ENCODE measurements at places on chromosomes 5 and 9. TPM values are rescaled to one million over a fixed set of nuclear protein-coding genes. Genes with fewer than 3 reads are reported as not detected.

DNA sequence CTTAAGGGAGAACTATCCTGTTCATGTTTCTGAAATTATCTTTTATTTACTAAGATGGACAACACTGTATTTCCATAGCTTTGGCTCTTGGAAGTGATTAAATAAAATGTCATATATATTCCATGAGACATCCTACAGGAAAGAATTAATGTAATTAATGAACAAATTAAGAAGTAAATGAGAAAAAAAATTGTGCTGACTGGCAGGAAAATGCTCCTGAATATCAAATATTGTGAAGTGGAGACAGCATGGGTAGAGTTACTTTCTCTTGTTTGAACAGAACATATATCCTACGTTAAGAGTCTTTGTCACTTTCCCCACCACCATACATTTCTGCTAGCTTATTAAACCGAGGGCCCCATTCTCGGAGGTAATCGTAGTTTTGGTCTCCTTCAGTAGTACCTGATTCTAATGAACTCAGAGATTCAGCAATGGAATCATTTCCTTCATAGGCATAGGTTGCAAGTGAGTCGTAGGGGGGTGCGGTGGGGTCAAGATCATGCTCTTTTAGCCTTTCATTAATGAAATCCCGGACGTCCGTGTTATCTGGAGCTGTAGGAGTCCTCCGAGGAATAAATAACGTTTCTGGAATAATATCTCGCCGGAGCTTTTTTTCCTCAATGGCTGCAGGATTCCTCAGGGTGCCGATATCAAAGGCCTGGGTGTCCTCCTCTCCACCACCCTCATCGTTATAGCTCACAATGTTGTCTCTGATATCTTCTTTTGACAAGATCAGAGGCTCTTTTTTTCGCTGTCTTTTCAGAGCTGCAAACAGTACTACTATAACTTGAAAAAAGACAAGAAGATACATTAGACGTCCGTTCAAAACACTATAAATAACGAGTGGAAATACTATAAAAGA is 157.2 kb downstream of the CDH10 start:
- no peaks in the 10 kb centered on the region for H3K36me3 ChIP-seq
- DNase-seq = no peak
- H3K27me3 ChIP-seq = no peaks in the 10 kb centered on the region

The TMEM203 gene
- 30.6 TPM for total RNA-seq

DNA sequence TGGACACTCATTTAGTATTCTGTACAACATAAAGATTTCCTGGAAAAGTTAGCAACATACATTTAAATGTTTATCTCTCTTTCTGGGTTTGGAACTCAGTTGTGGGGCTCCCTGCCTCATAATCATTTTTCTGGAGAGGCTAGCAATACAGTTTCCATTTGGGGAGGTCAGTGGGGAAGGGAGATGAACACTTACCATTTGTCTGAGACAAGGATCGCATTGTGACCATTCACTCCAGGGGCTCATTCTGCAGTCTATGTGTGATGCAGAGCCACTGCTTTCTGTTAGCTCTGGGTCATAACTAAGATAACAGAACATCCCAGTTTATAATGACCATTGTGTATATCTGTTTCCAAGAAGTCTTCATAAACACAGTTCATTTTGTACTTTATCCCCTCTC is 22.4 kb downstream of the C9 start:
- no peak overlapping the region for H3K27ac ChIP-seq
- no peaks in the 10 kb centered on the region for H3K27me3 ChIP-seq
- H3K36me3 ChIP-seq = no peaks in the 10 kb centered on the region

- H3K27me3 ChIP-seq = no peaks in the 10 kb centered on the region
- H3K4me1 ChIP-seq = peaks cover 17% of the 10 kb centered on the region
- DNase-seq = no peak
- H3K4me3 ChIP-seq = no peak overlapping the region
- no peaks in the 10 kb centered on the region for H3K36me3 ChIP-seq
Observed at GRCh38 chr5:57776035-57776434, 293.4 kb upstream of the ACTBL2 start.

The SPINK7 gene
- not detected for total RNA-seq

DNA sequence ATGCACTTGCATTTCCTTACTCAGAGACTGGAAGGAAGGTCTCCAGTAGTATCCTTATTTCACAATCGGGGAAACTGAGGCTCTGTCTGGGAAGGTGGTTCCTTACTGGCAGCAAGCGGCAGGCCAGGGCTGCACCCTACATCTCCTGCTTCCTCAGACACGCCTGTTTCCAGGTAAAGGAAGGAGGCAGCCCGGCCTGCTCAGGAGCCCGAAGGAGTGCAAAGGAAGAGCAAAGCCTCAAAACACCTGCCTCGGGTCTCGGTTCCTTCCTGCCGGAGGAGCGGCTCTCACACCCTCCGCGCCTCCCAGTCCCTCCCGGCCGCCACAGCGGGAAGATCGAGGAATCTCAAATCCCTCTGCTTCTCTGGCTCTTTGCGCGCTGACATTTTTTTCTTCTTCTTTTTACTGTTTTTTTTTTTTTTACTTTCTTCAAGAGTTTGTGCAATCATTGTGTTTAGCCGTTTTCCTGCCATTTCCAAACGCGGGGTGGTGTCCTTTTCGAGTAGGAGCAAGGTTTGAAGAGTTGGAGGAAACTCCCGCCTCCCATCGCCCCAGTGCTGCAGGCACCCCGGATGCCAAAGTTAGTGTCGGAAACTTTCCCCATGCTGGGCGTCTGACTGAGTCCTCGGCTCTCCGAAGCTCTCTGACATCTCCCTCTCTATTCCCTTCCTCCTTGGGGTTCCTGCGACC is 1.0 kb downstream of the GGTA1 start:
- DNase-seq = peak; percentile 82
- no peaks in the 10 kb centered on the region for H3K27me3 ChIP-seq
- peaks cover 4% of the 10 kb centered on the region for H3K4me1 ChIP-seq
- H3K4me3 ChIP-seq = peak overlapping the region; percentile 41
- H3K27ac ChIP-seq = peak overlapping the region; percentile 79

The SLC6A18 gene
- not detected for total RNA-seq

GRCh38 chr5:34551911-34552433 is 104.2 kb upstream of the RAI14 start:
- no peak for DNase-seq
- no peak overlapping the region for H3K27ac ChIP-seq
- no peak overlapping the region for H3K4me3 ChIP-seq
- H3K4me1 ChIP-seq = peaks cover 3% of the 10 kb centered on the region
- H3K36me3 ChIP-seq = no peaks in the 10 kb centered on the region
- no peaks in the 10 kb centered on the region for H3K27me3 ChIP-seq

The SPINK14 gene
- not detected for total RNA-seq

- H3K27me3 ChIP-seq = no peaks in the 10 kb centered on the region
- DNase-seq = no peak
- H3K36me3 ChIP-seq = no peaks in the 10 kb centered on the region
- no peak overlapping the region for H3K4me3 ChIP-seq
Observed at GRCh38 chr9:98227883-98228282, 27.6 kb downstream of the TBC1D2 start.

The TMEM232 gene
- total RNA-seq = 5.1 TPM

DNA sequence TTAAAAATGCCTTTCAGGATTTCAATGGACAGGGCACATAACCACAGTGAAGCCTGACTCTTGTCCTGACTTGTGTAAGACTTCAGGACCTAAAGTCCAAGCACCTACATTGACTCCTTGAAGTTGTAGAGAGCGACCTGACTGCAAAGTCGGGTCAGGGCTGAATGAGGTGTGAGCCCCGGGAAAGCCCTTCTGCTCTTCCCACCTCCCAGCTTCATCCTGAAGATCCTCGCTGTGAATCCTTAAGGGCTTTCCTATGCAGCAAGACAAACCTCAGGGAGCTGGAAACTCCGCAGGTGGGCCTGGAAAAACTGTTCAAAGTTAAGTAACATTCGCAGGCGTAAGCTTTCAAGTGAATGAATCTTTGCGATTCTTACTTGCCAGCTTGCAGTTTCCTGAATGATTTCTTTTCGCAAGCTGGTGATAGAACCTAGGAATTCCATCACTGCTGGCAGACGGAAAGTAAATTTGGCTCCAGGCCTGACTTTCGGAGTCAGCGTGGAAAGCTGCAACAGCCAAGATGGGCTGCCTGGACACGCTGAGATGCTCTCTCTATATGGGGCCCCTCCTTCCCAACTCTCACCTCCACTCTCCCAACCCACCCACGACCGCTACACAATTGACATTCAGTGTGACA is 10.9 kb downstream of the SEMA5A start:
- no peaks in the 10 kb centered on the region for H3K36me3 ChIP-seq
- no peaks in the 10 kb centered on the region for H3K27me3 ChIP-seq
- H3K4me3 ChIP-seq = no peak overlapping the region

DNA sequence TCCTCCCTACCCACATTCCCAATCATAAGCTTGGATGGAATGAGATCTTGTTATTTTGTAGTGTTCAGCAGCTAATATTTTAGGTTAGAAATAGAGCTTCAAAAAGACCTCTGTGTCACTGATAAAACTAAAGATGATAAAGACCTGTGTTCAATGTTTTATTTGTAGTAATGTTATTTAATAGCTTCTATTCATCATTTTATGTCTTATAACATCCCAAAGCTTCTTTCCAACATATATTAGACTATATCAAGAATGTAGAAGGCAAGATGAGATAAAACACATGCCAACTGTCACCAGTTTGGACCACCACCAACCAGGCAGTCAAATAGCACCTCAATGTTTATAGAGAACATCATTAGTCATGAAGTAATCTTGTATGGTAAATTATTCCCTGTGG is 409.5 kb upstream of the ITGA1 start:
- no peaks in the 10 kb centered on the region for H3K36me3 ChIP-seq
- no peaks in the 10 kb centered on the region for H3K4me1 ChIP-seq
- H3K27me3 ChIP-seq = no peaks in the 10 kb centered on the region
- H3K27ac ChIP-seq = no peak overlapping the region
- H3K4me3 ChIP-seq = no peak overlapping the region
- no peak for DNase-seq

DNA sequence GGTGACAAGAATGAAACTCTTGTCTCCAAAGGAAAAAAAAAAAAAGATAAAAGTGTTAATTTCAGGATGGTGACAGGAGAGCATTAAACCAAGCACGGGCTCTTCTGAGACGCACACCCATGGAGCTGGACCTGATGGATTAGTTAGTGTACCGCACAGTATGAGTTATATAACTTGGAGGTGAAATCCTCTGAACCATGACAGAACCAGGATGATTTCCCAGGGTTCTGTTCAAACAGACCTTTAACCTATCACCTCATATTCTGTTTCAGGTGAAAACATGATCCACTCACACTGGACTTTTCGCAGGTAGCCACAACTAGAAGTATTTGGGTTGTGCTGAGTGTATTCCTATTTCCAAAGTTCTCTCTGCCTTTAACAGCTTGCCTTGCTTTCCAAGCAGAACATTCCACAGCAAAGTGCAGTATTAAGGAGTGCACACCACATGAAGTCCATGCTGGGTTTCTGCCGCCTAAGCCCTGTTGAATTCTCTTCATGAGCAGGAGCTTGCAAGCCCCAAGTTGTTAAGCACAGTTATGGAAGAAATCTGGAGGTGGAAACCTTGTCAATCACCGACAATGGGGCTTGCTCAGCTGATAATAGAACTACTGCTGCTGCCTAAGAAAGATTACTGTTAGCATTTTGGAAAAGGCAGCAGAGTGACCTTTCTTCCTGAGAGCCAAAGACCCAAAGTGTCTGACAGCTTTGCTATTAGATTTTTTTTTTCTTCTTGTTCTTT is 461.7 kb downstream of the TLE1 start:
- H3K27me3 ChIP-seq = no peaks in the 10 kb centered on the region
- no peak overlapping the region for H3K27ac ChIP-seq
- no peak for DNase-seq
- H3K4me3 ChIP-seq = no peak overlapping the region

- peaks cover 65% of the 10 kb centered on the region for H3K4me1 ChIP-seq
- no peaks in the 10 kb centered on the region for H3K27me3 ChIP-seq
- no peak overlapping the region for H3K4me3 ChIP-seq
- no peak overlapping the region for H3K27ac ChIP-seq
- H3K36me3 ChIP-seq = no peaks in the 10 kb centered on the region
Observed at GRCh38 chr9:135886147-135886981, 21.0 kb downstream of the CAMSAP1 start.

GRCh38 chr5:18457255-18457654 is 823.0 kb downstream of the TAF11L14 start:
- H3K4me1 ChIP-seq = no peaks in the 10 kb centered on the region
- DNase-seq = no peak
- H3K4me3 ChIP-seq = no peak overlapping the region
- no peaks in the 10 kb centered on the region for H3K36me3 ChIP-seq
- no peak overlapping the region for H3K27ac ChIP-seq

The AFAP1L1 gene
- 14.2 TPM for total RNA-seq

- no peak overlapping the region for H3K4me3 ChIP-seq
- no peaks in the 10 kb centered on the region for H3K27me3 ChIP-seq
- no peak overlapping the region for H3K27ac ChIP-seq
Observed at GRCh38 chr5:106262395-106262794, 1408.3 kb downstream of the EFNA5 start.

- H3K27me3 ChIP-seq = no peaks in the 10 kb centered on the region
- H3K36me3 ChIP-seq = no peaks in the 10 kb centered on the region
- H3K4me1 ChIP-seq = peaks cover 22% of the 10 kb centered on the region
- H3K27ac ChIP-seq = no peak overlapping the region
Observed at GRCh38 chr9:99029083-99029645, 75.7 kb upstream of the TGFBR1 start.

DNA sequence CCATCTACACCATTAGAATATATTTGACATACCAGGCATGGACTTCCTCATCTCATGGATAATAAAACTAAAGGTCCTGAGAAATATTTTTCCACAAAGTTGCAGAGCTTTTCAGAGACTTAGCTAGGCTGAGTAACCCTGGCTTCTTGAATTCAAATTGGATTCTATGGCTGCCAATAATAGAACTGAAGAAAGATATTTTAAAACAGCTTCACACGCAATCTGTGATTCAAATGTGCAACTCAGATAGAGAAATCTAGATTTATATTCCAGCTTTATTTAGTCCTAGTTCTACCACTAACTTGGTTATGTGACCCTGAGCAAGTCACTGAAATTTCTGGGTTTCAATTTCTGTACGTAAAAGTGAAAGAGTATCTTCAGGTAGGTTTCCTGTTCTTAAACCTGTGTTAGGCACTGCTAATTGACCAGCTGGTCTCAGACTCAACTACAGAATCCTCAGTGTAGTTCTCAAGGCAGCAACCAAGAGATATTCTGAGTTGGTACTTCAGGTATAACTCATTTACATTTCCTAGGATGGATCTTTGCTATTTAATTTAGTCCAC is 235.3 kb downstream of the GABRB2 start:
- no peaks in the 10 kb centered on the region for H3K27me3 ChIP-seq
- H3K36me3 ChIP-seq = no peaks in the 10 kb centered on the region
- H3K4me1 ChIP-seq = no peaks in the 10 kb centered on the region
- no peak overlapping the region for H3K27ac ChIP-seq
- no peak overlapping the region for H3K4me3 ChIP-seq

The GABRA1 gene
- total RNA-seq = not detected

- H3K27me3 ChIP-seq = no peaks in the 10 kb centered on the region
- no peak for DNase-seq
- H3K4me1 ChIP-seq = no peaks in the 10 kb centered on the region
- H3K4me3 ChIP-seq = no peak overlapping the region
- no peak overlapping the region for H3K27ac ChIP-seq
Observed at GRCh38 chr9:11163843-11164242, 551.0 kb upstream of the PTPRD start.
